Stimulated activated naive CD4-positive, alpha-beta T cell treated with Interleukin-2 at 50 U/mL for 16 hours (primary cell): ENCODE measurements at places on chromosomes 2 and 18.

- DNase-seq: no peak
These were observed 1348.0 kb upstream of the PIK3C3 start for GRCh38 chr18:40606996-40607395.

DNA sequence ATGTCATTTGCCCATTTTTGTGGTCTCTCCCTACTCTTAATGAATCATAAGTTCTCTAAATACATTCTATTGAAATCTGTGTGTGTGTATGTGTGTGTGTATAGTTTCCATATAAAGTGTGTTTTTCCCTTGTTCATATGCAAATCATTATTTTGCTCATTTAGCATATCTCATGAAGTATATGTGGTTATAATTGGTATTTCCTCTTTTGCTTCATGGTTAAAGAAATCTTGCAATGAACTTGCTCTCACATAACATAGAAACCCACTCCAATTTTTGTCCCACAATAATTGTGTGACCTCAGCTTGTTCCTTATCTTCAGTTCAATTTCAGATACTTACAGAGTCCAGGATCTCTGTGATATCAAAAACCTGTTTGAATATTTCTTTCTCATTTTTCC is 1.2 kb downstream of the CPO start:
- no peak for DNase-seq

GRCh38 chr2:206718296-206718695 is at the start of gene DYTN:
TSS of gene DYTN (minus strand) at chr2:206718396. CDS start at chr2:206718279, 117 bp downstream.
- no peak for DNase-seq

- DNase-seq: no peak
These were observed 6.0 kb upstream of the SERPINB5 start for GRCh38 chr18:63470751-63471150.

DNA sequence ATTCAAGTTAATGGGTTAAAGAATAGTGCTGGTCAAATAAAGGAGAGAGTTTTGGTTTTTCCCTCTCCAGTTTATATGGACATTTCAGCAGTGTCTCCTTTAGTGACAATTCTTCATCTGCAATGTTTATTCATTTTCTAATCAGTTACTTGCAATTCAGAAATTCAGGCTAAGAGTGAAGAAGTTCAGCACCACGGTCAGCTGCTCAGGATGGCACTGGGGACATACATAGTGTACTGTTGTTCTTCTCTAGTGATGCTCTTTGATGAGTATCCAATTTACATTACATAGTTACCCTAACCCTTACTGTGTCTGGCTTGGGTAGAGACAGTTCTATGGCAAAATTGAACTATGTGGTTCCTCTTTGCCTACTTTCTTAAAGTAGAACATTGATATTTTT is 412.7 kb downstream of the CNTNAP5 start:
- no peak for DNase-seq

DNA sequence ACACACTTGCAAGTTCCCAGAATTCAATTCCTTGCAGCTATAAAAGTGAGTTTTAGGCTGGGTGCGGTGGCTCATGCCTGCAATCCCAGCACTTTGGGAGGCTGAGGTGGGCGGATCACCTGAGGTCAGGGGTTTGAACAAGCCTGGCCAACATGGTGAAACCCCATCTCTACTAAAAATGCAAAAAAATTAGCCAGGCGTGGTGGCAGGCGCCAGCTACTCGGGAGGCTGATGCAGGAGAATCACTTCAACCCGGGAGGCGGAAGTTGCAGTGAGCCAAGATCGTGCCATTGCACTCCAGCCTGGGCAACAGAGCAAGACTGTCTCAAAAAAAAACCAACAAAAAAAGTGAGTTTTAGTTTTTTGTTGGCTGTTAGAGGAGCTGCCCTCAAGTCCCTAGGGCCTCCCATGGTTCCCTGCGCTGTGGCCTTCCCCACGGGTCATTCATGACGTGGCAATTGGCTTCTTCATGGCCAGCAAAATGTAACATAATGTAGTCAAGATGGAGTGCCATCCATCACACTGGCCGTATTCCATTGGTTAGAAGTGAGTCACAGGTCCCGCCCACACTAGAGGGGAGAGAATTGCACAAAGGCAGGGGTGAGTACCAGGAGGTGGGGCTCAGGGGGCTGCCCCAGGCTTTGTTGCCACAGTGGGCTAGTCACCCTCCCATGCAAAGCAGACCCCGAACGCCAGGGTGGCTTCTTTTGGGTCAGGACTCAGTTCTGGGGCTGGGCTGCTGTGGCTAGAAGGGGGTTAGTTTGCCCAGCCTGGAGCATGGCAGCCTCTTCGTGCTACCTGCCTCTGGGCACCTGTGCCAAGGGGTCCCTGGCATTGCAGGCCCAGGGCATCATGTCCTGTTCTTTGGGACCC is 37.7 kb upstream of the INHBB start:
- no peak for DNase-seq

DNA sequence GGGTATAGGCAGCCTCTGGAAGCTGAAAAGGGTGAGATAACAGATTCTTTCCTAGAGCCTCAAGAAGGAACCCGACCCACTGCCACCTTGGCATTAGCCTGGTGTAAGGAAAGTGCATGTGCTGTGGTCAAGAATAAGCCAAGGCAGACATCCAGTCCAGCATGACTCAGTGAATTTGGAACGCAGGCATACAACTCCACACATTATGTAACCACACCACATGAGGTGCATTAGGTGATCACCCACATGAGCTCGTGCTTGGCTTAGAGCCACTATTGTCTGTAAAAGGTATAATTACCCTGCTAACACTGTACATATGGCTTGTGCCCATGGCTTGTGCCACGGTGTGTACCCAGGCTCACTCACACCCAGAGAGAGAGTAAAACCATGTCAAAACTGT is 583.7 kb upstream of the HNMT start:
- no peak for DNase-seq

DNA sequence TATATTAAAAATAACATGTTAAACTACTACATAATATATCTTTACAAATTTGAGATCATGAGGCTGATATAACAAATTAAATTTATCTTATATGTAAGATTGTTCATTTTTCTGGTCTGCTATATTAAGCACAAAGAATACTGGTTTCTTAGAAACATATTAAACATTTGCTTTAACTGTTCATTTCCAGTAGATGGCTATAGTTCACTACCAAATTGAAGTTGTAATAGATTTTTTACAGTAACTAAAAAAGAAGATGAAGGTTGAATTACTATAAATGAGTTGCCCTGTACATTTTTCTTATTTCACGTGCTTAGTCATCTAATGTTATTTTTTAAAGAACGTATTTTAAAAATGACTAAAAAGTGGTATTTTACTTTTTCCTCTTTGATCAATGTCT is 57.0 kb downstream of the ZNF407 start:
- no peak for DNase-seq

DNA sequence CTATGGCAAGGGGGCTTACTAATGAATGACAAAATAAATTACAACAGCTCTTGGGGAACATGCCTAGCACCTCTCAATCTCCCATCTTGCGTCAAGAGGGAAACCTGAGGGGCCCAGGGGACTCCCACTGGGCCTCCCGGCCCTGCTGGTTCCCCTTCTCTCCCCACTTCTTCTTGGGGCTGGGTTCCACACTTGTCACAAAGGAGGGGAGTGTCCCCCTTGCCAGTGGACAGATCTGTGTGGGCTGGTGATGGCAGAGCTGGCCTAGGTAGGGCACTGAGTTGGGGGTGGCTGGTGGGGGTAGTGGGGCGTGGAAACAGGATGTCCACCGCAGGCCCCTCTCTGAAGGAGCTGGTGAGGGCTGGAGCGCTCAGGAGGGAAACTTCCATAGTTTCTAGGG is 184.0 kb upstream of the HAAO start:
- DNase-seq: no peak

DNA sequence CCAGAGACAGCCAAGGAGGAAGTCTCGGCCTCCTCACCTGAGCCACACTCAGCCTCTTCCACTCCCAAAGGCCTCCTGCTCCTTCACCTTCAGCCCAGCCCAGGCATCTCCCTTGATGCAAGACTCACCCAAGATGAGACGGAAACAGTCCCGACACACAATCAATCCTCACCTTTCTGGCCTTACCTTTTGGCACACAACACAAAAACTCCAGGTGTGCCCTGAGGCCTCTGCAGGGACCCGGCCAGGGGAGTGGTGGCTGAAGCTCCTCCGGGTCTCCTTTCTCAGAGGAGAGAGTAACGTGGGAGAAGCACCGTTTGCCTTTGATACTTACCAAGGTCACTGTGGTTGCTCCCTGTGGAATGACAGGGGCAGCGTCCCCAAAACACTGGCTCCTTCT is 23.8 kb upstream of the EFHD1 start:
- DNase-seq: no peak

- no peak for DNase-seq
These were observed 9.1 kb downstream of the EPAS1 start for GRCh38 chr2:46306330-46306751.

DNA sequence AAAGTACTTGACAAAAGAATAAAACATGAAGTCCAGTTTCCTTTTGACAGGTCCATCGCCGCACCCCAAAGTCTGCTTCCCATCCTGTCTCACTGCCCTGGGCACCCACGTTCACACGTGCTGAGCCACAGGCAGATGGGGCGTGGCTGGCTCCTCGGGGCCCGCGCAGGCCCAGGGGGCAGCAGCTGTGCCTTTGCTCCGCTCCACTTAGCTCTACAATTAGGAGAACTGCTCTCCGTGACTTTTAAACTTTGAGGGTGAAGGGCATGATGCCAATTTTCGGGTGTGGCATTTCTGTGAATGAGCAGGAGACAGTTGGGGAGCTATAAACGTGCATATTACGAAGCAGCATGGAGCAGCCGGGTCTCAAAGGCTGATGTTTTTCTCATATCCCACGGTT is 152.4 kb downstream of the TDRD15 start:
- DNase-seq: no peak

- no peak for DNase-seq
These were observed 173.5 kb downstream of the TCF4 start for GRCh38 chr18:55414475-55414874.

- DNase-seq: no peak
These were observed 3.0 kb upstream of the CEP68 start for GRCh38 chr2:65053199-65053598.

DNA sequence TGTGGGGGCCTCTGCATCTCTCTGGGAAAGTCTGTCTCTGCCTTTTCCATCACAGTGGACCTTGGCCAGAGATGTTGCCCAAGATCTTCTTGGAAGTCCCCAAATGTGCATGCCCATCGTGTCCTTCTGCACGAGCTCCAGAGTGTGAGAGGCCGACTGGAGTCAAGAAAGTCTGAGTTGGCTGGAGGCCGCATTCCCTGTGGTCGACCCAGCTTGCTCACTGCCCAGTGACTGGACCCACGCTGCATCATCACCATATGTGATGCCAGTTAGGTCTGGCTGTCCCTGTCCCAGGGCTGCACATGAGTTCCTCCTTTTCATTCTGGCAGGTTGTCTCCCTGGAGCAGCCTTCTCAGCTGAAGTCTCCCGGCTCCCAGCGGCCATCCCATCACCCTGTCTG is 93.8 kb downstream of the ARL4C start:
- DNase-seq: no peak

GRCh38 chr2:37812414-37812813 is 112.7 kb upstream of the RMDN2 start:
- no peak for DNase-seq

DNA sequence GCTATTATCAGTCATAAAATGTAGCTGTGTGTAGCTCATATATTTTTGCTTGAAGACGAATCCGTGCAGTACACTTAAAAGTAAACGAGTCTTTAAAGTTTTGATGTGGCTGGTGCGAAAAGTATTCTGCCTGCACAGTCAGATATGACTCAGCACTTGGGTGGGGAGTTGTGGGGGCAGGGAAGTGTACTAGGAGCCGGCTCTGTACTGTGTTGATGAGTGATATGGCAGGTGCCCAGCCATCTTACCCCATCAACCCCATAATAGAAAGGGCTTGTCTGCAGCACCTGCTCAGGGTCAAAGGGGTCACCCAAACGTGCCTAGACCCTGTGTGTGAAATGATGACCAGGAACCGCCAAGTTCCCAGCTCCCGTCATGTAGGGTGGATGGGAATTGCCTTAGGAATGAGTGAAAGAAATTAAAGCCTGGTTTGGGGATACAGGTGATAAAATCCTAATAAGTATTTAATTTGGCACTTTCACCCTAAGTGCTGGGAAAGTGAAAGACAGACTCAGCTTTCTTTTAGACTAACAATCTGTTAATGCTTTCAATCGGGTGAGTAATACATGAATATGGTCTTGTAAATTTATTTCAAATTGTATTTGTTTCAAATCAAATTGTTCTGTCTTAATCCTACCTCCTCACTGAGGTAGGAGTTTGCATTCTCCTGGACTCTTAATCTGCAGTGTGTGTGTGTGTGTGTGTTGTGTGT is 48.0 kb downstream of the BCL2L11 start:
- DNase-seq: peak; percentile 68

GRCh38 chr2:112493858-112494648 is 12.1 kb downstream of the TTL start:
- DNase-seq: no peak

- DNase-seq: no peak
These were observed 104.0 kb downstream of the HIBCH start for GRCh38 chr2:190215620-190216019.

GRCh38 chr2:181128199-181128598 is 147.8 kb downstream of the UBE2E3 start:
- DNase-seq: no peak

DNA sequence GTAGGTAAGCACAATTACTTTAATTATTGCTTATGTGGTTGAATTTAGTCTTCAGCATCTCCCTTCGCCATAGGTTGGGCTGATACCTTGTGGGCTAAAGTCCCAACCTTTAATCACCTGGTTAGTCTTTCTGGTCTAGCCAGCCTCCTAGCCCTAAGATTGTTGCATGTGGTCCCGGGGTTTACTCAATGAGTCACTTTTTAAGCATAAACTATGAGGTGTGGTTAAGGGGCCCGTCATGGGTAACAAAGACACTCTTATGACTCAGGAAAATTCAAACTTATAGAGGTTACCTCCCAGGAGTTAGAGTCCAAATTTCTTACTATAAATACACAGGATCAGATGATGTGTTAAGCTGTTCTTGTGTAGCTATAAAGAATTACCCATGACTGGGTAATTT is 841.6 kb downstream of the TRIB2 start:
- no peak for DNase-seq

DNA sequence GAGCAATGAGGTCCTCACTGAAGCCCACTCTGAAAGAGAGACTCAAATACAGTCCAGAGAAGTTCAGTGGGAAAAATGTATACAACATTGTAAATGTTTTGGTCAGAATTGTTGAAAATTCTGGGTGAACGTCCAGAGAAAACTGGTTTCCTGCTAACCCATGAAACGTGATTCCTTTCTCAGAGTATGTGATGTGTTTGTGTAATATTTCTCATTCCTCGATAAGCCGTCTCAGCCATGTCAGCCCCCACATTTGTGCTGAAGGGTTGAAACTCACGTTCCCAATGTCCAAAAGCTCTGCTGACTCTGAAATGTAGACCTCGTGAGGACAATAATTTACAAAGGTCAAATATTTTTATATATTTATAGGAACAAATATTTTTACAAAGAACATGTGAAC is 51.6 kb downstream of the BMP10 start:
- DNase-seq: no peak

GRCh38 chr2:99027856-99028255 is 91.8 kb upstream of the CRACDL start:
- DNase-seq: no peak

- no peak for DNase-seq
These were observed 100.2 kb upstream of the EPAS1 start for GRCh38 chr2:46196871-46197462.
